CD4-positive, alpha-beta T cell treated with Interleukin-4 for 1 hour (primary cell): ENCODE measurements at places on chromosomes 6 and 20.

- DNase-seq, result no peak
Observed at GRCh38 chr6:15493437-15494168, 169.2 kb downstream of the DTNBP1 start.

DNA sequence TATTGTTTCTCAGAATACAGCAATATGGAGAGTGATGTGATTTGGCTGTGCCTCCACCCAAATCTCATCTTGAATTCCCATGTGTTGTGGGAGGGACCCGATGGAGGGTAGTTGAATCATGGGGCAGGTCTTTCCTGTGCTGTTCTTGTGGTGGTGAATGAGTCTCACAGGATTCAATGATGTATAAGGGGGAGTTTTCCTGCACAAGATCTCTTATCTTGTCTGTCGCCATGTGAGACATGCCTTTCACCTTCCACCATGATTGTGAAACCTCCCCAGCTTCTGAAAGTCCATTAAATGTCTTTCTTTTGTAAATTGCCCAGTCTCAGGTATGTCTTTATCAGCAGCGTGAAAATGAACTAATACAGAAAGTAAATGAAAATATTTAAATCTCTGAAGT is 234.8 kb upstream of the TENT5A start:
- no peak for DNase-seq

GRCh38 chr6:45132059-45132458 is 196.1 kb upstream of the RUNX2 start:
- DNase-seq, result no peak

- DNase-seq, result peak; percentile 32
Observed at GRCh38 chr6:45031601-45032000, 296.5 kb upstream of the RUNX2 start.

DNA sequence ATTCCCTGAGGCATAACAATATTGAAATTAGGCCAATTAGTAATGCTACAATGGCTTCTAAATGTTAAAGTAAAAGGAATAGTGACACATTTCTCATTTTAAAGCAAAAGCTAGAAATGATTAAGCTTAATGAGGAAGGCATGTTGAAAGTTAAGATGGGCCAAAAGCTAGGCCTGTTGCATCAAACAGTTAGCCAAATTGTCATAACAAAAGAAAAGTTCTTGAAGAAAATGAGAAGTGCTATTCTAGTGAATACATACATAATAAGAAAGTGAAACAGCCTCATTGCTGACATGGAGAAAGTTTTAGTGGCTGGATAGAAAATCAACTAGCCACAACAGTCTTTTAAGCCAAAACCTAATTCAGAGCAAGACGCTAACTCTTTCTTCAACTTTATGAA is 12.9 kb downstream of the OR2A4 start:
- DNase-seq, result no peak

- DNase-seq, result no peak
Observed at GRCh38 chr6:89118931-89119330, 1.1 kb upstream of the SRSF12 start.

DNA sequence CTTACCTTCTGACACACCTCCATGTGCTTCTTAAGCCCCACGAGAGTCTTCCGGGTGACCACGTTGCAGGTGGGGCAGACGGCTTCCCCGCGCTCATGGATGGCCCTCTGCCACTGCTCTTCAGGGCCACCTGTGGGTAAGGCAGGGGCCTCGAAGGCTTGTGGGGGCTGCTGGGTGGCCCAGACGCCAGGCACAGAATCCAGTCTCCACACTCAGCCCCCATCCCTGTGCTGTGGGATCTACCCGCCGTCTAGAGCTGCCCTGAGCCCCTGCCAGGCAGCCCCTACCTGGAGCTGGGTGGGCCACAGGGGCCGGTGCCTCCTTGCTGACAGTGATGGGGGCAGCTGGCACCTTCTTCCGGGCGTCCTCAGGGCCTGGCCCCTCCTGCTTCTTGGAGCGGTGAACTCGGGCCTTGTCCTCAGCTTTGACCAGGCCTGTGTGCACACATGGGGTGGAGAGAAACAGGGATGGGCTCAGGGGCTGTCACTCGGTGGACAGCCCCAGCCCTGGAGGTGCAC is 5.9 kb downstream of the ZNF512B start:
- DNase-seq, result no peak

- no peak for DNase-seq
Observed at GRCh38 chr6:166251211-166251610, 57.0 kb downstream of the PRR18 start.

DNA sequence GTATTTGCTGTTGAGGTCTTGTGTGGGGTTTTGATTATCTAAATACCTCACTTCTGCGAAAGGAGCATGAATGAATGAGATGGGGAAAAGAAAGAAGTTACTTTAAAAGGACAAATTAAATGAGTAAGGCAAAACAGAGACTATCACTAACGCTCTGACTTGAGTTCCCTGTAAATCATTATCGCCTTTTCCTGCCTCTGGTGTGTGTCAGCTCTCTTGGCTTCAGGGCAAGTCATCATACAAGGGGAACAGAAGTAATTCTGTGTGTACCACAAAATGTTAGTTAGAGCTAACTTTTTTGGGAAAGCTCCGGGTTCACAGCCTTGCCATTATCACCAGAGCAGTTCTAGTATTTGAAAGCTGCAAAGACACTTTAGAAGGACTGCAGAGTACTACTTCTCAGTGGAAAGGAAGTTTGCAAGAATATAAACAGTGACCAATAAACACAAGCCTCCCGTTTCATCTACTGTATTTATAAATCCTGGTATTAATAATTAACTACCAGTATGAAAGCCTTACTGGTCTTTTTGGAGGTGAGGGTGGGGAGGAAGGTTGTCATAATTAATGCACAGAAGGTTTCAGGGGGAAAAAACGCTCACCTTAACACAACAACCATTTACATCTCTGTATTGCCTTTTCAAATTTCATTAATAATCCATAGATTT is 1.2 kb downstream of the DZANK1 start:
- DNase-seq, result no peak

DNA sequence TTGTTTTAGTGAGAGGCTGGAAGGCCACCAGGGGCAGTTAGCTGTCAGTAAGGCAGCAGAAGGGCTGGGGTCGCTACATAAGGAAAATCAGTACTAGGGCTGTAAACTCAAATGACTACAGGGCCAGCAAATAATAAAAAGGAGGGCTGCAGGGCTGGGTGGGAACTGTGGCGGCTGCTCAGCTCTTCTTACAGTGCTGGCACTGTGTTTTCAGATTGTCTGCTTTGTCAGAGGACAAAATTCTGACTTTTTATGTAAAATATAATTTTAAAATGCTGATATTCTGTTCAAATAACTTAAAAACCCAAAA is 23.2 kb downstream of the HLA-A start:
- no peak for DNase-seq

DNA sequence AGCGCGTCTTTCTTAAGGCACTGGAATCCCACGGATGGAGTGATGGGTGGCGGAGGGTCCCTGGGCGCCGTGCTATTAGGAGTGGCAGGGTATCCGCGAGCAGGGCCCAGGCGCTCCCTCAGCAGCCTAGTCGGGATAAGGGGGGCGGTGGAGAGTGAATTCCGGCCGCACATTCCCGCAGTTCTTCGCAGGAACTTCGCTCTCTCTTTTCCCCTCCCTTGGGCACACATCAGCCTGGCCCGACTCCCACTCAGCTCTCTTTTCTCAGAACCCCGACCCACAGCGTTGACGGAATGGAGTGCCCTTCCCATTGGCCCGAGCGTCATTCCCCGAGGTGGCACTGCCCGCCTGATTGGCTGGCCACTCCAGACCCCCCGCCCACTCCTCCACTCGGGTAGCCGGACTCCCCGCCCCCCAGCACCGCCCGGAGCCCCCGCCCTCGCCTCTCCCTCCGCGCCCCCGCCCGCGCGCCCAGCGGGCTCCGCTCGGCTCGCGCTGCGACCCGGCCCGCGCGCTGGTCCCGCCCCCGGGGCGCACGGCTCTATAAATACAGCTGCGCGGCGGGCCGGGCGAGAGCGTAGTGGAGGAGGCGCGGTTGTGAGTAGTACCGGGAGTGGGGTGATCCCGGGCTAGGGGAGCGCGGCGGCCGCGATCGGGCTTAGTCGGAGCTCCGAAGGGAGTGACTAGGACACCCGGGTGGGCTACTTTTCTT is at the start of gene ID4:
ID4 (plus strand) TSS at position 572 of the 712 bp plus-strand sequence. CDS start 385 bp downstream, outside the sequence.
- DNase-seq, result no peak

DNA sequence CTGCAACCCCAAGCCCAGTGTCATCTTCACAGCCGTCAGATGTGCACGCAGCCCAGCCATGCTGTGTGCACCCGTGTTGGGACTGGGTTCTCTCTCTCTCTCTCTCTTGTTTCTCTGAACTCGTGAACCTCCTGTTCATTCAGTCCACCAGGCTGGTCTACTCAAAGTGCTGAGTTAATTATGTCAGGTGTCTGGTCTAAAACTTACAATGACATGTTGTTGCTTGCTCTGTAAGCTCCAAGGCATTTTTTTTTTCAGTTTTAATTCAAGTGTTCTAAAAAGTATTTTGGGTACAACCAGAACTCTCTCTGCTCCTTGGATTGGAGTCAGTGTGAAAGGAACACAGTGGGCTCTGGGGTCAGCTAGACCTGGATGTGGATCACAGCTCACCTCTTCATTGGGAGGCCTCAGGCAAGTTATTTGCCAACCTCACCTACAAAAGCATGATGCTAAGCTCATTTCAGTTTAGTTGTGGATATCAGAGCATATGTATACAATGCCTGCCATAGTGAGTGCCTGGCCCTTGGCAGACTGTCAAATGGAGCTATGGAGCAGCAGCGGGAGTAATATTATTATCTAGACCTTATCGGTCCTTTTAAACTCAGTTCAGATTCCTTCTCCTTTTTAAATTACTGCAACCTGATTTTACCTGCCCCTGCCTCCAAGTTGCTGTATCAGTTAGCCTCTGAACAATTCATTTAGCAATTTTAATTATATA is 59.5 kb downstream of the PLEKHG1 start:
- no peak for DNase-seq

DNA sequence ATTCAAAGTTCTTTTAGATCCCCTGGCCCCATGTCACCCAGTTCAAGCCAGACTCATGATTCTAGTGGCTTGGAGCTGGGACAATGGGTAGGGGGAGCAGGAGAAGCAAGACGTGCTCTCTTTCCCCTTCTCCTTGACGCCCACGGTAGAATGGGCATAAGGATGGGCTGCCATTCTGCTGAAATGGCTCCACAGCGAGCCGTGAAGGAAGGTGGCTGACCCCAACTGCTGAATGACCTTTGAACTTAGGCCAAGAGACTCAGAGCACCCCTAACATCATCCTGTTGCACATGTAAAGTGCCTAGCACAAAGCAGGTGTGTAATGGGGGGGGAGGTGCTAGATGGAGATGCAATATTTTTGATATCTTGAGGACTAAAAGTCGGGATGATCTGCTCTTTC is 15.8 kb upstream of the PTPN1 start:
- no peak for DNase-seq

DNA sequence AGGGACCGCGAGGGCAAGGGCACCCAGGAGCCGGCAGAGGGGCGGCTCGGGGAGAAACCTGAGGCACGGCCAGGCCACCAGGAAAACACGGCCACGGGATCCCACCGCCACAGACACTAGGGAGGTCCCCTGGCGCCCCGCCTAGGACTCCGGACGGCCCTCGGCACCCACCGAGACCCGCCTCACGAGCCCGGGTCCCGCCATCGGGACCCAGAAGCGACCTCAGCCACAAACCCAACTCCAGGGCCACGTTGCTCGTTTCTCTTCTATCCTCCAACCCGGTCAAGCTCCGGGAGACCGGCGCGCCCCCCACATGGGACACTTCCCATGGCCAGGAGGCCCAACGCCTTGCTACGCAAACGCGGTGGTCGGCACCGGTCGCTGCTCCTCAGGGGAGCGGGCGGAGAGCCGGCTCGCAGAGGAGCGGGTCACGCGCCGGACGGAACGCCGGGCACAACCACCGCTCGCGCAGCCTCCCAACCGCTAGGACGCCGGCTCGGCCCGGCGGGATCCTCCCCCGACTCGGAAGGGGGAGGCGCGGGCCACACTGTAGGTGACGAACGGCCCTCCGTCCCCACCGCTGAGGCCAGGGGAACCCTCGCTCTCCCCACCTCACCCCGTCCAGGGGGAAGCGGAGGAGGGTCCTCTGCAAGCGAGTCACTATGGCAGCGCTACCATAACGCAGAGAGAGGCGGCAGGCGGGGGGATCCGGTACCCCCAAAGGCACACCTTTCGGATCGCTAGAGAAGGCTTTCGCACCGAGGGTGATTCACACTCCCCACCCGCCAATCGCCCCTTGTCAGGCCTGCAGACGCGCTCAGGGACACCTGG is 1514.1 kb upstream of the DEFB115 start:
- no peak for DNase-seq

- no peak for DNase-seq
Observed at GRCh38 chr6:18493925-18494324, 106.8 kb downstream of the RNF144B start.

GRCh38 chr20:20732641-20733040 is 20.2 kb upstream of the RALGAPA2 start:
- no peak for DNase-seq

DNA sequence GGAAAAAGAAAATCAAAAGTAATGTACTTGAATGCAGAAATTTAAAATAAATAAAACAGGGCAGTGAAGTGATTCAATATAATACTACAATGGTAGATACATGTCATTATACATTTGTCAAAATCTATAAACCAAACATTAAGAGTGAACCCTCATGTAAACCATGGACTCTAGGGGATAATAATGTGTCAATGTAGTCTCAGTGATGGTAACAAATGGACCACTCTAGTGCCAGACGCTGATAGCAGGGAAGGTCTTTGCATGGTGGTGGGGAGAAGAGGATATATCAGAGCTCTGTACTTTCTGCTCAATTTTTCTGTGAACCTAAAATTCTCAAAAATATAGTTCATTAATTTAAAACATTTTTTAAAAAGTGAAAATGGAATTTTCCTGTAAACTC is 19.8 kb upstream of the STXBP5 start:
- DNase-seq, result no peak

DNA sequence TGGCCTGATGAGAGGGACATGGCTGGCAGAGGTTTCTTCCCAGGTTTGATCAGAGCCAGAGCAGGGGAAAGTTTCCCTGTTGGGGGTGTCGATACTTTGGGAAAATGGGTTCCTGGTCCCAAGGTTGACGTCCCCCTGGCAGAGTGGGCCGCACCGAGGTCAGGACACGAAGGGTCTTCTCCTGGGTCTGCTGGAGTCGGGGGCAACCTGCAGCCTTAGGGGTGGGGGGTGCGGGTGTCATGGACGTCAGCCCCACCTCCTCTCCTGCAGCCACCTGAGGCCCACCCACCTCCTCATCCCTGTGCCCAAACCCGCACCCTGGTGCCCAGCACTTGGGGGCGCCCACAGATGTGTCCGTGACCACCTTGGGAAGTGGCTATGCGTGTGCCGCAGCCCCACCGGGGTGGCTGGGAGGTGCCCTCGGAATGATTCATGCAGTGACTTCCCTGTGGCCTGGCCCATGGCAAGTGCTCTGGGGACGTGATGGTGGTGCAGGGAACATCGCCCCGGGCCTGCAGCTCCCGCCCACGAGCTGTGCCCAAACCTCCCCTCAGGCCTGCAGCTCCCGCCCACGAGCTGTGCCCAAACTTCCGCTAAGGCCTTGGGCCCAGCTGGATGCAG is 64.9 kb downstream of the YTHDF1 start:
- no peak for DNase-seq

- no peak for DNase-seq
Observed at GRCh38 chr20:40922865-40923264, 105.8 kb upstream of the TOP1 start.

GRCh38 chr20:54043076-54043967 is 27.1 kb downstream of the BCAS1 start:
- no peak for DNase-seq
